Camera-type eye (tissue), 1 donor: ENCODE measurements at places on chromosomes 11 and 22. TPM values are rescaled to one million over a fixed set of nuclear protein-coding genes. Genes with fewer than 3 reads are reported as not detected.

The APOA1 gene
- 0.60 TPM for total RNA-seq

The CDC42EP1 gene
- 19.0 TPM for total RNA-seq

The CASP1 gene
- 6.8 TPM for total RNA-seq

The CABP7 gene
- 2.3 TPM for total RNA-seq

The ATG13 gene
- total RNA-seq, result 70.8 TPM

The PPP6R2 gene
- 56.1 TPM for total RNA-seq

The SPON1 gene
- total RNA-seq, result 135 TPM

The OR10A4 gene
- total RNA-seq, result not detected

The FSHB gene
- not detected for total RNA-seq

The OR5I1 gene
- not detected for total RNA-seq

The IL17REL gene
- 0.55 TPM for total RNA-seq

The UBQLNL gene
- 1.2 TPM for total RNA-seq

The PHETA2 gene
- 18.1 TPM for total RNA-seq

The MS4A13 gene
- total RNA-seq, result not detected

The PTPRCAP gene
- total RNA-seq, result 0.71 TPM
